ENCODE measurements at places on chromosomes 5 and 9. TPM values are rescaled to one million over a fixed set of nuclear protein-coding genes. Genes with fewer than 3 reads are reported as not detected.

GRCh38 chr5:68159224-68159951 is 56.2 kb upstream of the PIK3R1 start:
- DNase-seq, result peak; percentile 50

DNA sequence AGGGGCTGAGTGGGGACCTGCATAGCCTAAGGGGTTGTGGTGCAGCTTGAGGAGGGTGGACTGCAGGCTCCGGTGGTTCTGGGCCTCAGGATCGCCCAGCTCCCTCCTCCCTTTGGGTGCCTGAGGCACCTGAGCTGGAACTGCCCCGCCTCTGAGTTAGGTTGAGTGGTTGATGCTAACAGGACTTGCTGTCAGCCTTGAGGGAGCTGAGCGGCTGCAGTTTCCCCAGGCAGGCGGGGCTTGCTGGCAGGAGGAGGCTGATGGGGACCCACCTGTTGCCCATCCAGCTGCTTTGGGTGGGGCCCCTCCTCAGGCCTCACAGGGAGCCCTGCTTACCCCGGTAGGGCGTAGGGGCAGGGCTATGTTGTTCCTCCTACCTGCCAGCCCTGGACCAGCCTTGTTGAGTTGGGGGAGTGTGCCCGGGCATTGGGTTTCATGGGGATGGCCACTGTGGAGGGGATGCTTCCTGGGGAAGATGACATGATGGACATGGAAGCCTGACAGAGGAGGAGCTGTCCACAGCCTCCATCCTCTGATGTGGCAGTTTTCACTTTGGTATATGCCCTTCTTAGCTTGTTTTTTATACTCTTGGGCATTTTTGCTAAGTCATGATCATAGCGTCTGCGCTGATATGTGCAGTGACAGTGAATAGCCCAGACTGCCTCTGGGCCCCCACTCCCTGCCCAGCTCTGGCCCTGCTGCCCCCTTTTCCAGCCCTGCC is 14.3 kb downstream of the WNK2 start:
- peak; percentile 20 for DNase-seq

SLC25A2 gene
- total RNA-seq, result 0.16 TPM

GRCh38 chr9:91374939-91375338 is 13.2 kb upstream of the AUH start:
- DNase-seq, result no peak

WDR31 gene
- total RNA-seq, result 13.8 TPM

- DNase-seq, result no peak
These were observed 196.9 kb downstream of the VPS13A start for GRCh38 chr9:77374266-77374665.

All from Right ventricle myocardium superior (tissue), 1 donor.